ENCODE measurements at places on chromosomes 6 and 20.
A peak's percentile ranks its signal among the peaks of the same experiment; 100 is the strongest.

DNA sequence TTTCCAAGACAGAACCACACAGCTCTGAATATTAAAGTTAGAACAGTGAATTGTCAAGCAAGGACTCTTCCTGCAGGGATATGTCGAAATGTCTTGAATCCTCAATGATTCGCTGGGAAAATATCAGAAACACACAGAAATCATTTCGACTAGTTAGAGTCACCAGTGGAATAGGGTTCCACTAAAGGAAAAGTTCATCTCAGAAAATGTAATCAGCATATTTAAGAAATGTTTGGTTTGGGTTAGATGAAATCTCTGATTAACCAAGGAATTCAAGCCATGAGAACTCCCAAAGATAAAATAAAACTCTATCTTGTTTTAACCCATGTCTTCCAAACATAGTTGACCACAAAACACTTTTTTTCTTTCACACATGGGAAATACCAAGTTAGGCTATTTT, 621.0 kb upstream of the NRSN1 start:
- DNase-seq = peak; percentile 26

DNA sequence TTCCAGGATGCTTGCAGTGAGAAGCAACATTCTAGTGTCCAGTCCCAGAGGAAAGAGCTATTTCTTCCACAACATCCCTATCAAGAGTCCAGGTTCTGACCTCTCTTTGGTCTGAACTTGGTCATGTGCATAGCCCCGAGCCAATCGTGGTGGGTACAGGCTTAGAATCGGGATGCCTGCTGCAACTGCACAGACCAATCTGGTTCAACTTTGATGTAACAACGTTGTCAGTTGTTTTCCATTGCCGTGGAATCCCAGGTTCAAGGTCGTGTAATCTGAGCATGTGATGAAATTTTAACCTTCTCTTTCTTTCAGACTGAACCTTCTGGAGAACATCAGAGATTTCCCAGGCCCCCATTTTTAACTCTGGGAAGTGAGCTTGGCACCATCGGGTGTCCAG, 130.5 kb downstream of the ANKRD60 start:
- DNase-seq = no peak

GRCh38 chr6:3318821-3319540, 60.2 kb downstream of the PSMG4 start:
- DNase-seq = no peak

- no peak for DNase-seq
Observed at GRCh38 chr6:16719488-16719887, 41.8 kb downstream of the ATXN1 start.

- DNase-seq = no peak
Observed at GRCh38 chr6:105609375-105609991, 206.6 kb upstream of the PREP start.

GRCh38 chr20:62872862-62873261, 11.2 kb upstream of the TCFL5 start:
- DNase-seq = no peak

- DNase-seq = no peak
Observed at GRCh38 chr6:168496997-168497331, 56.0 kb downstream of the SMOC2 start.

DNA sequence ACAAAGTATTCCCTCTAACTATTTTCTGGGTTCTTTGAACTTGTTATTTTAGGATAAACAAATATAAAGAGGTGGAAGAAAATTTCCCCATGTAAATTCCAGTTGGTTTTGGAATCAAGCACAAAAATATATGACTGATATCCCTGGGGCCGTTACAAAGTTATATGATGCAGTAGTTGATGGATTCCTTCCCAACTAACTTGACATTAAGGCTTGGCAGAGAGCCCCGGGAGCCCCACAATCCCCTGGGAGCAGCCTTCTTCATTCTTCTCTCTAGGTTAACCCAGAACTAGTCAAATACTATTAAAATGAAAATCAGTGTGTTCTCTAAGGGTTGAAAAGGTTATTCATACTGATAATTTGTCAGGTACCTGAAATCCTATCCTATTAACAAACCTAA, 508.9 kb upstream of the SOX4 start:
- no peak for DNase-seq

- peak; percentile 62 for DNase-seq
Observed at GRCh38 chr6:5379647-5380242, 118.4 kb downstream of the FARS2 start.

GRCh38 chr6:15897063-15897876, 231.6 kb upstream of the MYLIP start:
- DNase-seq = no peak

DNA sequence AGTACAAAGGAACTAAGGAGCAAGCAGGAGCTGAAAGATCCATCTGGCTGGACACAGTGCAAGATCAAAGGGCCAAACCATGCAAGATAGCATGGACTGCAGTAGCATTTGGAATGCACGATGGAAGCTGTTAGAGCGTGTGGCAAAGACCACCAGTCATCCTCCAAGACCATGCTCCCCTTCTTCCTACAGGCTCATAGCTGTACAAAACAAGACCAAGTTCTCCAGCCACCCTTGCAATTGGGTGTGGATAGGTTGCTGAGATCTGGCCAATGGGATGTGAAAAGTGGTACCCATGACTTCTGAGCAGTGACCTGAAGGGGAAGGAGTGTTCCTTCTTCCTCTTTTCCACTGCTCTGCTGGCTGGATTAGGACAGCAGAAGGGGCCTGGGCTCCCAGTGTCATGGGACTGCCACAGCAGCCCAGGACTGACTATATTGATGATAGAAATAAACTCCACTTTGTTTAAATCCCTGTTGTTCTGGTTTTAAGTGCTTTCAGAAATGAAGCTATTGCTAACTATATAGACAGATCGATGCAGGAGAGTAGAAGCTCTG, 64.9 kb downstream of the SLC22A23 start:
- no peak for DNase-seq

GRCh38 chr6:169968541-169969270, 217.3 kb downstream of the ERMARD start:
- no peak for DNase-seq

GRCh38 chr20:35304956-35305355, 12.7 kb upstream of the FAM83C start:
- no peak for DNase-seq
